Osteoblast (primary cell): ENCODE measurements at places on chromosomes 1 and 21. TPM values are rescaled to one million over a fixed set of nuclear protein-coding genes. Genes with fewer than 3 reads are reported as not detected.

HSD3B1 gene
- total RNA-seq, result not detected in 2 replicates

DNA sequence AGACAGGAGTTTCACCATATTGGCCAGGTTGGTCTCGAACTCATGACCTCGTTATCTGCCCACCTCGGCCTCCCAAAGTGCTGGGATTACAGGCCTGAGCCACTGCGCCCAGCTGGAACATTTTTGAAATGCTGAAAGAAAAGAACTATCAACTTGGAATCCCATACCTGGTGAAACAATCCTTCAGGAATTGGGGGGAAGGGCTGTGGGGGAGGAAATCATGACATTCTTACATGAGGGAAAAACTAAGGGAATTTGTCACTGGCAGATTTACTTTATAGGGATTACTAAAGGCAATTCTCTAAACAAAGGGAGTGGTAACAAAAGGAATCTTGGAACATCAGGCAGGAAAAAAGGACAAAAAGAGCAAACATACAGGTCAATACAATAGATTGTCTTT lies 25.8 kb downstream of the NDUFS5 start:
- H3K4me3 ChIP-seq, result no peak overlapping the region
- H3K4me1 ChIP-seq, result peaks cover 9% of the 10 kb centered on the region
- H3K27me3 ChIP-seq, result no peaks in the 10 kb centered on the region
- H3K27ac ChIP-seq, result no peak overlapping the region
- DNase-seq, result no peak

GRCh38 chr1:59128239-59128736 lies 168.6 kb upstream of the FGGY start:
- no peak for DNase-seq
- H3K27ac ChIP-seq, result peak overlapping the region; percentile 69
- no peaks in the 10 kb centered on the region for H3K27me3 ChIP-seq

- no peak for DNase-seq
- H3K27me3 ChIP-seq, result no peaks in the 10 kb centered on the region
- H3K4me1 ChIP-seq, result peaks cover 22% of the 10 kb centered on the region
- peak overlapping the region; percentile 56 for H3K27ac ChIP-seq
Observed at GRCh38 chr1:161885003-161885402, 118.9 kb downstream of the ATF6 start.

GRCh38 chr21:44983421-44984206 lies 43.8 kb downstream of the SLX9 start:
- no peaks in the 10 kb centered on the region for H3K27me3 ChIP-seq
- peak; percentile 84 for DNase-seq
- H3K4me3 ChIP-seq, result no peak overlapping the region
- H3K4me1 ChIP-seq, result peaks cover 6% of the 10 kb centered on the region

- no peaks in the 10 kb centered on the region for H3K27me3 ChIP-seq
- H3K36me3 ChIP-seq, result no peaks in the 10 kb centered on the region
- no peak for DNase-seq
- H3K4me3 ChIP-seq, result no peak overlapping the region
- no peak overlapping the region for H3K27ac ChIP-seq
Observed at GRCh38 chr1:175673371-175674150, 69.8 kb downstream of the TNR start.

GRCh38 chr1:36436821-36437220 lies 13.4 kb downstream of the OSCP1 start:
- no peaks in the 10 kb centered on the region for H3K27me3 ChIP-seq
- H3K4me3 ChIP-seq, result no peak overlapping the region
- H3K4me1 ChIP-seq, result no peaks in the 10 kb centered on the region
- no peak overlapping the region for H3K27ac ChIP-seq
